ENCODE measurements at places on chromosomes 6 and 20.

- no peak for DNase-seq
Measured at GRCh38 chr6:156731396-156731795, 45.8 kb upstream of the ARID1B start.

GRCh38 chr20:51026269-51026668 is 3.4 kb upstream of the KCNG1 start:
- DNase-seq = no peak

GRCh38 chr6:109103942-109104341 is 8.6 kb downstream of the CEP57L1 start:
- no peak for DNase-seq

DNA sequence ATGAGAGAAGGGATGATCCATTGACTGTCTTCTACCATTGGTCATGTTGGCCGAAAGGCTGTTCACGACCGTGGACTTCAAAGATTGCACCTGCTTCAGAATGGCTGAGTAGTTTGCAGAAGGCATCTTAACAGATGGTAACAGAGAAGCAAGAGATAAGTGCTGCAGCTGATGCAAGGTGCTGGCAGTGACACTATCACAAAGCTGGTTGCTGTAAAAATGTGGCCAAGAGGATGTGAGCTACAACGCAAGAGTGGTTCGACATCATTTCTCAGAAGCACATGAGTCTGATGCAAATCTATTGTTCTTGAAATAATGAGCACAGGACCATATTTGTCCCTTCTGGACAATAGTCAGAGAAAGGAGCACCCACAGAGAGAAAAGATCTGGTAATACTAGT is 27.0 kb upstream of the ANKEF1 start:
- DNase-seq = no peak

DNA sequence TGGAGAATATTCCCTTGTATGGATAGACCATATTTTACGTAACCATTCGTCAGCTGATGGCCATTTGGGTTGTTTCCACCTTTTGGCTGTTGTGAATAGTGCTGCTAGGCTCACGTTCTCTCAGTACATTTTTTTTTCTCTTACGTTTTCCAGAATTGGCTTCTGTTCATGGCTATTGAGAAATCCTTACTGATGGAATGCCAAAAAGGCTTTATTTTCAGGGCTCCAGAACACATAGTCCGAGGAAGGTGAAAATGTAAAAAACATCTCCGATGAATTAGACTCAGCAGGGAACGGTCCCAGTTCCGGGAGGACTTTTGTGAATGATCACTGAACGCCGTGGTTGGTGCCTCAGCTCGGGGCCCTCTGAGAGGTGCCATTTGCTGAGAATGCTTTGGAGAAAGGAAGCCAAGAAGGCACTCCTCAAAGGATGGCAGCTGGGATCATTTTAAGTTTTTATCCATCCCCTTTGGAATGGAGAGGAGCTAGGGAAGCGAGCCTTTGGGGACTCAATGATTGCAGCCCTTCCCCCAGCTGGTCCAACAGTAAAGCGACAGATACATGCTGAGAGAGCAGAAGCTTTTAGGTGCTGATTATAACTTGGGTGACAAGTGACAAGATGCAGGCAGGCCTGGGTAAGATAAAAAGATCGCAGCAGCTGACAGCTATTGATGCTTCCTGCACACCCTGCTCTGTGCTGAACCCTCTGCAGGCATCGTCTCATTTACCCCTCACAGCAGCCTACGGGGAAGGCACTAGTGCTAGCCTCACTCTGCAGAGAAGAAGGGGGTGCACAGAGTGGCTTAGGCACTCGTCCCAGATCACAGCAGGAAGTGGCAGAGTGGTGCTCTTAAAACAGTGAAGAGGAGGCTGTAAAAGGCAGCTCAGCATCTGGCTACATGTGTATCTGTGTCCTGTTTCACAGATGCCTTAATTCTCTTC is 133.4 kb upstream of the KCNG1 start:
- no peak for DNase-seq

DNA sequence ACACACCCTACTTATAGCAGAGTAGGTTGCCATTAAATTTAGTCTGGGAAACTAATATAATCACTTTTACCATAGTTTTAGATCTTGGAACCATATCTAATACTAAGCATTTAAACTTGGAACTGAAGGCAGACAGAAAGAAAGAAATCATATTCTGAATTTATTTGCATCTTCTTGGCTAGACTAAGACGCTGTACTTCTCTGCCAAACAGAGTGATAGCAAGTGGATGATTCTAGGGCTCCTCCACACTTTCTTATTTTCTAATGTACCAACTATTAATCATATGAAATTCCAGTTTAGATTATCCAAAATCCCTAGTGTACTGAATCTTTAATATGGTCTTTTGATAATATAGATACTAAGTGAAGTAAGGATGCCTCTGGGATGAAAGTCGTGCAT is 277.0 kb downstream of the CENPW start:
- no peak for DNase-seq

GRCh38 chr6:145609521-145609920 is 125.8 kb downstream of the EPM2A start:
- no peak for DNase-seq

- peak; percentile 28 for DNase-seq
Measured at GRCh38 chr6:90080876-90081481, 186.7 kb downstream of the GJA10 start.

- no peak for DNase-seq
Measured at GRCh38 chr6:21393441-21394165, 199.9 kb upstream of the SOX4 start.

- DNase-seq = no peak
Measured at GRCh38 chr6:73538116-73538779, 17.4 kb upstream of the EEF1A1 start.

DNA sequence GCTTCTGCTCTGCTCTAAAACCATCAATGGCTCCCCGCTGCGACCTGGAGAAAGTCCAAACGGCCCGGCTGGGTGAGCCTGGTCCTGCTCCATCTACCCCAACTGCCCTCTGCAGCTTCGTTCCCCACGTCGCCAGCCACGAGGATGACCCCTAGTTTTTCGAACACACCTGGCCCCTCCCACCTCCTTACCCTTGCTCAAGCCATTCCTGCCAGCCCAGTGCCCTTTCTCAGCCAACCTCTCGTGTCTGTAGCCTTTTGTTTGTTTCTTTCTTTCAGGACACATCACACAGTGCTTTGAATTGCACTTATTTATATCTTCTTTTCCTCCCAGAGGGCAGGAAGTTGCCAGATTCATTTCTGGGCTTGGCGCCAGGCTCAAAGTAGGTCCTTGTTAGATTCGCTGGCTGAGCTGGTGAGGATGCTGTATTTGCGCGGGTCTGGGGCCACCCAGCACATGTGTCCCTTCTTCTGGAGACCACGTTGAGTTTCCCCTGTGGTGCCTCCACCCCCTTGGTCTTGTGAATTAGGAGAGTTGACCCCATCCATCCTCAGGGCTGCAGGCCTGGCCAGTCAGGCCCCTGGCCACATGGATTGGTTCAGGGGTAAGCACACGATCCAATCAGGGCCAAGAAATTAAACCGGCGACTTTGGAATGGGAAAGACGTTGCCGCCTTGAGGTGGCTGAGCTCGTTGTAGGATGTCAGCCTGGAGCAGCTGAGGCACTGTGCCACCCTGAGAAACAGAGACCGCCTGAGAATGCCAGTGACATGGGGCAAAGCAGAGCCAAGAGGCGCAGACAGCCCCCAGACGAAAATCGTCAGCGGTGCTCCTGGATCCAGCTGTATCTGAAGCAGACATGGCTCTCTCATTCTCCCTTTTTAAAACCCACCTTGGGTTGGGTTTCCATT is 156.0 kb downstream of the CEBPB start:
- no peak for DNase-seq

- no peak for DNase-seq
Measured at GRCh38 chr20:61875221-61875885, 190.3 kb downstream of the TAF4 start.

DNA sequence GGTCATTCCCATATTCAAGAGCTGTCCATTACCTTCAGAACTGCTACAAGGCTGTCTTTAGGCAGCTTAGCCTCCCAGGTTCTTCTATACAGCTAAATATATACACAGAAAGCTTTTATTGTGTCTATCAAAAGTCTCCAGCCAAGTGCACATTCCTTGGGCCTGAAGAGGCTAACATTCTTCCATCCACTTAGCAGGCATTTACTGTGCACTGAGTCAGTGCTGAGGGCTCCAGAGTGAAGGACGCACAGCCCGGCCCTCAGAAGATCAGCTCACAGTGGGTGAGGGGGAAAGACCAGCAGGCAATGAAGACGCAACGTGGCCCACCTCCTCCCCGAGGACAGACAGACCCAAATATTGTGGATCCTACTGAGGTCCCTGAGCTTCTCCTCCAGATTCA is 569.9 kb downstream of the CDH26 start:
- no peak for DNase-seq

- no peak for DNase-seq
Measured at GRCh38 chr6:78947962-78948361, 80.6 kb downstream of the IRAK1BP1 start.

DNA sequence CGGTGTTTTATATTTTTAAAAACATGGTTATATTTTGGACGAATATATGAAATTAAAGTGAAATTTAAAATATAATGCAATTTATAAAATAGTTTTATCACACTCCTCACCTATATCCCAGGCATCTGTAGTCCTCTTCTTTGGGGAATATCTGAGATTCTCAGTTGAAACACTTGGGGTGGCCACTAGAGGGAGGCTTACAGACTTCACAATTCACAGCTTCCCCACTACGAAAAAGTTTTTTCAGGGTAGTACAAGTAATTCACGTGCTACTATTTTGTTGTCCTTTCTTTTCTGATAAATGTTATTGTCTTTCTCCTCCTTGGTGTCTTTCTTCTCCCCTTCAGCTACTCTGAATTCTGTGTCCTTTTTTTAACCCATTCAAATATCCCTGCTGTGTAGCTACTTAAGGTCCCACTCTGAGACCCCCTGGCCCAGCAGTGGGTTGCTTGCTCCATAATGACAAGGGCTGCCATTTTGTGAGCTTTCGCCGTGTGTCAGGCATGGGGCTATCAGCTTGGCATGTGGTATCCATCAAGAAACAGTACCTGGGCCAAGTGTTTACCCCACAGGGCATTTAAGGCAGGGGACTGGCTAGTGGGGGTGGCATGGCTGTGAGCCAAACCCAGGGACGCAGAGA is 43.6 kb upstream of the PHACTR3 start:
- no peak for DNase-seq

GRCh38 chr6:133315811-133316210 is 74.7 kb downstream of the EYA4 start:
- no peak for DNase-seq

GRCh38 chr6:105733556-105734162 is 330.8 kb upstream of the PREP start:
- no peak for DNase-seq

DNA sequence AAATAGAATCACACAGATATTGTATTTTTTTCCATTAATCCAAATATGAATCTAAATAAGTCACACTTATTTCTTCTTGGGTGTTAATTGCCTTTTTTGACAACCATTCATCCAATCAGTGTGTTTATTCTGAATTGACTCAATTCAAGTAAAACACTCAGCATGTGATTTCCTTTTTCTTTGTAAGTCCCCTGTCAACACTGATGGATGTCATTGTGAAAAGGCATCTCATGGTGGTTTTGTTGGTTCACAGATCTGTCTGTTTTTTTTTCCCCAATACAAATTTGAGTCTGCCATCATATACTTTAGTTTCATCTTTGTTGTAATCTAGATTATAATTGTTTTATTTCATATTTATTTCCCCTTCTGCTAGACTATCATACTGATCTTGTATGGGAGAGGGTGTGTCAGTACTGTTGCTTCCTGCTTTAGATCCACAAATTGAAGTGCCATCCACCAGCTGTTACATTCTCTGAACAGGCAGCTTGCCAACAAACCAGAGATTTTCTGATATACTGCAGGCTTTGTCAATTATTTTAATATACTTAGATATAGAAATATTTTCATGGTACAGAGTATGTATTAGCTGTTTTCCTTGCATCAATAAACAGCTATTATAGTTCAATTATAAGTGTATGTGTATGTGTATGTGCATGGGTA is 64.2 kb upstream of the FLRT3 start:
- DNase-seq = no peak

DNA sequence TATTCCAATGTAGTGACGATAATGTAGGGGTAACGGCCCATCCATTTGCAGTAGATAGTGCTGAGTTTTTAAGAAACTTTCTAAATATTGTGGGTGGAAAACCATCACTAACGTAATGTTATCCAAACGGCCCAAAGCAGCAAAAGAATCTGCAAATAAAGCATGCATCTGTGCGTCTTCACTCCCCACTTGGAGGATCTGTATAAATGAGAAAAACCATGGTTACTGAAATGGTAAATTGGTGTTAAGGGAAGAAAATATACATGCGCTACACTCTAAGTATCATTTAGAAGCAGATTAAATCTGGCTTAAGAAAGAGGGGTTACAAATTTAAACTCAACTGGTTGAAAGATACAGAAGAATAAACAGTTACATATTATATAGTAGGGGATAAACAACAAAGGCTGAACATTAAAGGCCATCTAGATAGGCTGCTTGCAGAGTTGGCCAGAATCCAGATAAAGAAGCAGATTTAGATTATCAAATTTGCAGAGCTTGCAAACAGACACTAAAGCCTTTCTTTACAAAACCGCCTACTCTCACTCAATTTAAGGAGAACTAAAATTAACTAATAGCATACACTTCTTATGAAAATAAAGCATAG is 93.3 kb downstream of the SESN1 start:
- no peak for DNase-seq

DNA sequence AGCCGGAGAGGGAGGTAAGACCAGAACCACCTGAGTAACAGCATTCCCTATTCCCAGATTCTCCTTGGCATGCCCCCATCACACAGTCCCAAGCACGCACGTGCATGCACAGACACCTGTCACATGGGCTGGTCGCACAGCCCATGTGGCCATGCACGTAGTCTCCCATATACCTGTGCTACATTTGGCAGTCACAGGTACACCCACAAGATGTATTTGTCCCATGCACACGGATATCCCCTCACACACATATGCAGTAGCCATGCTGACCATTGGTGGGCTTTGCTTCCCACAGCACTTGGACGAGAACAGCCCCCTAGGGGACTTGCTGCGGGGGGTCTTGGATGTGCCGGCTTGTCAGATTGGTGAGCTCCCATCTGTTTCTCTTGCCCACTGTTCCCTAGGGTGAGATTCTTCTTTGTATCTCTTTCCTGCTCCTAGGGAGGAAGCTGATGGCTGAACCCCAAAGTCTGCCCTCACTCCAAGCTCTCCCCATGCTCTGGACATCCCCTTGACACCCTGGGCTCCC is 31.9 kb downstream of the PLCG1 start:
- no peak for DNase-seq

DNA sequence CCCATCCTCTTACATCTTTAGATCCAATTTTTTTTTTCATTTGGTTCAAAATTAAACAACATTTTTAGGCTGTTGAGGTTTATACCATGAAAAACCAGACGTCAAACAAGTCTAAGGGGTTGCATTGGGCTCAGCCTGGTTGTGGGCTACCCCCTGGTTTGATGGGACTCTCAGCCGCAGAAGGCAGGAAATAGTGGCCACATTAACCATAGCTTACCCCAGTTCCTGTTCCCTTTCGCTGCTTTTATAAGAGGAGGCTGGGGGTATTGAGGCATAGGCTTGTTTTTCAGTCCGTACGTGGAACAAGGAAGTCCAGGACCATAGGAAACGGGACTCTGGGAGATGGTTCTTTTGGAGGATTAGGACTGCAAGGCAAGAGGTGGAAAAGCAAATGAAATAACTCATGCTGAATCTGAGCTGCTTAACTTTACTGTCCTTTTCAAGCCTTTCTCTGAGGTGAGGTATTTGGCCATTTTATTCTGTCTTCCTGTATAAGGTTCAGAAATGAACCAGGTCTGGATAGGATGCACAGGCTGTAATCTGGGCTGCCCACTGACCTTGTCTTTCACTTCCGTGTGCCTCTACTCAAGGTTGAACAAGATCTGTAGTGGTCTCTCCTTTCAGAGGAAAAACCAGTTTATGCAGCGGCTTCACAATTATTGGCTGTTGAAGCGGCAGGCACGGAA is 7.7 kb downstream of the BRPF3 start:
- peak; percentile 24 for DNase-seq

- no peak for DNase-seq
Measured at GRCh38 chr6:113873043-113873667, 16.0 kb downstream of the MARCKS start.
